Thyroid gland (tissue), 4 donors: ENCODE measurements at places on chromosomes 2 and 18.

GRCh38 chr2:197707316-197708213 lies 2.4 kb downstream of the MARS2 start:
- no peak overlapping the region for H3K4me3 ChIP-seq
- DNase-seq, result no peak
- H3K27me3 ChIP-seq, result no peaks in the 10 kb centered on the region
- no peaks in the 10 kb centered on the region for H3K36me3 ChIP-seq
- peaks cover 21% of the 10 kb centered on the region for H3K4me1 ChIP-seq

DNA sequence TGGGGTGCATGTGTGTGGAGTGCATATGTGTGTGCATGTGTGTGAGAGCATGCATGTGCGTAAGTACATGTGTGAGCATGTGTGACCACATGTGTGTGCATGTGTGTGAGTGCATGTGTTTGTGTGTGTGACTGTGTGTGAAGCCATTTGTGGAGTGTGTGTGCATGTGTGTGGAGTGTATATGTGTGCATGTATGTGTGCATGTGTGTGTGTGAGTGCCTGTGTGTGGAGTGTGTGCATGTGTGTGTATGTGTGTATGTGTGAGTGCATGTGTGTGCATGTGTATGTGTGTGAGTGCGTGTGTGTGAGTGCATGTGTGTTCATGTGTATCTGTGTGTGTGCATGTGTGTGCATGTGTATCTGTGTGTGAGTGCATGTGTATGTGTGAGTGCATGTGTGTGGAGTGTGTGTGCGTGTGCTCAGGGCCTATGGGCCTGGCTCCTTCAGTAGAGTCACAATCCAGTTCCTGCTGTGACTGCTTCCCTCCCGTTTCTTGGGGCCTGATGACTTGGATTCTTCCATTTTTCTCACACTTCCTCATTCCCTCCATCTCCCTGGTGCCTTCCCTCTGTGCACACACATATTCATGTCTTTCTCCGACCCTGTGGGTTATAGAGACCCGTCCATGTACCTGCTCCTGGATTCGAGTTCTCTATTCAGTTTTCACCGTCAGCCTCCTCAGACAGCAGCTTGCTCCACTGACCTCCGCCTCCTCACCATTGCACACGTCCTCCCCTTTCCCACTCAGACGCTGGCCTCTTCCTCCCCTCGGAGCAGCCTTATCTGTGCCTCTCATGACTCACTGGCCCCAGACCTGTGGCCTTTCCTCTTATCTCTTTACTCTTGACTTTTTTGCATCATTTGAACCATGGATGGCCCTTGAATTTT lies 25.2 kb downstream of the TOGARAM2 start:
- H3K4me3 ChIP-seq, result no peak overlapping the region
- no peaks in the 10 kb centered on the region for H3K4me1 ChIP-seq
- DNase-seq, result no peak

DNA sequence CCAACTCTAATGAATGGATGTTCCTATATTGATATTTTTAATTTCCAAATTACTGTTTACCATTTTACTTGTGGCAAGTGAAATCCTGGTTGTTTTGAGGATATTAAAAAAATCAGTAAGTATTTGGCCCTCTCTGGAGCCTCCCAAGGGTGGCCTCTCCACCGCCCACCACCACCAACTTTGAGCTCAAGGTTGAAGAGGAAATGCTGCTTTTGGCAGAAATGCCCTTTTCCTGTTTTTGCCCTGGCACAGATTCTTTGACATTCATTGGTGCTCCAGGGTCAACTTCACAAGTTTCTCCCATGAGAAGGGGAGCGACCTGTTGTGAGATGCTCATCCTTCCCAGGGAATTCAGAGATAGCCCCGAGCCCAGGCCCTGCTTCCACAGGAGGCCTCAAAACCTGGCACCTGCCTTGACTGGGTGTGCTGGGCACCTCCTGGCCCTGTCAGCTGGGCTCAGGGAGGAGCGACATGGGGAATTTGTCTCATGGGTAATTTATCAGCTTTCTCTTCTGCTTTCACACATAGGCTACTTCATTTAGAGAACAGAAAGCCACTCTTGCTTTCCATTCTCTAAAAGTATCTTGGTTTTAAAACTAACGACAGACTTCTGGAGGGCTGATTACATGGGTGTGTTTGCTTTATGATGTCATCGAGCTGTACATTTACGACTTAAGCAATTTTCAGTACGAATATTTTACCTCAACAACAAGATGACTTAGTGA lies 6.9 kb downstream of the CD8A start:
- H3K4me3 ChIP-seq, result no peak overlapping the region
- no peak overlapping the region for H3K27ac ChIP-seq
- no peaks in the 10 kb centered on the region for H3K27me3 ChIP-seq
- no peaks in the 10 kb centered on the region for H3K36me3 ChIP-seq
- peaks cover 10% of the 10 kb centered on the region for H3K4me1 ChIP-seq
- DNase-seq, result no peak

- no peaks in the 10 kb centered on the region for H3K4me1 ChIP-seq
- H3K27me3 ChIP-seq, result no peaks in the 10 kb centered on the region
- no peak for DNase-seq
- no peaks in the 10 kb centered on the region for H3K36me3 ChIP-seq
- H3K27ac ChIP-seq, result no peak overlapping the region
Measured at GRCh38 chr18:1252534-1252933, 347.9 kb downstream of the ADCYAP1 start.

GRCh38 chr2:201939453-201939941 lies 94.2 kb upstream of the FZD7 start:
- H3K4me3 ChIP-seq, result no peak overlapping the region
- no peaks in the 10 kb centered on the region for H3K36me3 ChIP-seq
- no peak overlapping the region for H3K27ac ChIP-seq
- peak; percentile 65 for DNase-seq
- peaks cover 9% of the 10 kb centered on the region for H3K4me1 ChIP-seq
- H3K27me3 ChIP-seq, result no peaks in the 10 kb centered on the region

DNA sequence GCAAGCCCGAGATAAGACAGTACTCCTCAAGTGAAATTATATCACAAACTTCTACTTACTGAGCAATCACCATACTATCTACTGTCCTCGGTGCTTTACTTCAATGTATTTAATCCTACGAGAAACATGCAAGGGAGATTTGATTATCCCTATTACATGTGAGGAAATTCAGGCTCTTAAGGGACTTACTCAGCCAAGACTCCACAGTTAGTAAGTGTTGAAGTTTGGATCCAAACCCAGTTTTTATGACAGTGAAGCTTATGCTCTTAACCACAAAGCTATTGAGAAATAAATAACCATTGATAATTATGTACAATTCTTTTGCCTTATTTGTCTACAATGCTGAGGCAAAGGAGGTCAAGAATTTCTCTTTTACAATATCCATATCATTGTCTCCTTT lies 672.9 kb upstream of the ACVR2A start:
- no peak for DNase-seq
- H3K4me3 ChIP-seq, result no peak overlapping the region
- H3K27ac ChIP-seq, result no peak overlapping the region
- H3K36me3 ChIP-seq, result no peaks in the 10 kb centered on the region
- H3K4me1 ChIP-seq, result no peaks in the 10 kb centered on the region

- DNase-seq, result no peak
- H3K27me3 ChIP-seq, result no peaks in the 10 kb centered on the region
- H3K4me3 ChIP-seq, result no peak overlapping the region
- no peak overlapping the region for H3K27ac ChIP-seq
- H3K36me3 ChIP-seq, result no peaks in the 10 kb centered on the region
Measured at GRCh38 chr2:14706201-14706600, 73.7 kb downstream of the LRATD1 start.

GRCh38 chr2:160087854-160088745 lies 25.7 kb upstream of the PLA2R1 start:
- H3K36me3 ChIP-seq, result no peaks in the 10 kb centered on the region
- no peak overlapping the region for H3K27ac ChIP-seq
- no peaks in the 10 kb centered on the region for H3K27me3 ChIP-seq
- H3K4me1 ChIP-seq, result no peaks in the 10 kb centered on the region

GRCh38 chr18:4020026-4020425 lies 435.1 kb downstream of the DLGAP1 start:
- DNase-seq, result no peak
- no peaks in the 10 kb centered on the region for H3K36me3 ChIP-seq
- H3K27me3 ChIP-seq, result no peaks in the 10 kb centered on the region
- no peaks in the 10 kb centered on the region for H3K4me1 ChIP-seq
- H3K4me3 ChIP-seq, result no peak overlapping the region
- no peak overlapping the region for H3K27ac ChIP-seq

DNA sequence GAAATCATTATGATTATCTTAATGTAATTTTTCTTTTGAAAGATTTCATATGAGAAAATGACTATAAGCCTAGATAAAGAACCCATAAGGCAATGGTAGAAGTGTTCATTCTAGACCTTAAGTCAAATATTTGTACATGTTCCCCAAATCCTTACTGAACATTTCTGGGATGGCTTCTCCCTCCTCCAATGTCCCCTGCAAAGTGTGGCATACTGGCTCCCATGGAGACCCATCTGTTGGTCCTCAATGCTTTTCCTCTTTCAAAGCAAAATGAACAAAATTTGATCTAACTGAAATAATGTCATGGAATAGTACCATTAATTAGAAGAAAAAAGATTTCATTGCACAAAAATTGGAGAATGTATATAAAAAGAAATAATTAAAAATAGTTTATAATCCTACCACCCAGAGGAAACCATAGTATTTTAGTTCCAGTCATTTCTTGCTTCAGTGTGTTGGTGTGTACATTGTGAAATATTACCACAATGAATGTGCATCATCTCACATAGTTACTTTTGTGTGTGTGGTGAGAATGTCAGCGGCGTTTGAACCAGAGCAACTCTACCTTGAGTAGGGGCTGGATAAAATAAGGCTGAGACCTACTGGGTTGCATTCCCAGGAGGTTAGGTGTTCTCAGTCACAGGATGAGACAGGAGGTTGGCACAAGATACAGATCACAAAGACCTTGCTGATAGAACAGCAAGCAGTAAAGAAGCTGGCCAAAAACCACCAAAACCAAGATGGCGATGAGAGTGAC lies 181.3 kb downstream of the UXS1 start:
- H3K4me3 ChIP-seq, result no peak overlapping the region
- no peaks in the 10 kb centered on the region for H3K4me1 ChIP-seq
- no peaks in the 10 kb centered on the region for H3K36me3 ChIP-seq
- no peak overlapping the region for H3K27ac ChIP-seq
- no peaks in the 10 kb centered on the region for H3K27me3 ChIP-seq
- DNase-seq, result no peak

DNA sequence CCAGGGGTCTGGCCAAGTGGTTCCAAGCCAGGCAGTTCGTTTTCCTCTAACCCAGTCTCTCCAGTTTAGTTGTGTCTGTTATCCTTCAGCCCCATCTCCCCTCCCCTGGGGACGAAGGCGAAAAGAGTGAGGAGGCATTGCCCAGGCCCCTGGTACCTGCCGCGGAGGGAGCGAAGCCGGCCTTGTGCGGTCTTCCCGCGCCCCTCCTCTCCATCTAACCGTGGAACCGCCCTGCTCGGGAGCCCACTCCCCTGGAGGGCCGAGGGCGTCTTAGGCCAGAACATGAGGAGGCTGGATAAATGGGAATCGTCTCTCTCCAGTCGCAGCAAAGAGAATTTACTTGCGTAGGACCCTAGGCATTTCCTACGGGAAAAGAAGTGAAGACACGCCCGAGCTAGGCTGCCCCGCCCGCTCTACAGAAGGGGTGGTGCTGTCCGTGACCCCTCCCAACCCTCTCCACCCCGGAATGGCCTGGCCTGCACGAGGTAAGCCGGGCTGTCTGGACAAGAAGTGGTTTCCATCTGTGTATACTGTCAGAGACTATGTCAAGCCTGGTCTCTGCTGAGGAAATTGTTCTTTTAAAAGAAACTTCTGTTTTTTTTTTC lies 156.2 kb downstream of the MIB1 start:
- H3K4me1 ChIP-seq, result no peaks in the 10 kb centered on the region
- DNase-seq, result no peak
- no peak overlapping the region for H3K4me3 ChIP-seq
- no peaks in the 10 kb centered on the region for H3K36me3 ChIP-seq

DNA sequence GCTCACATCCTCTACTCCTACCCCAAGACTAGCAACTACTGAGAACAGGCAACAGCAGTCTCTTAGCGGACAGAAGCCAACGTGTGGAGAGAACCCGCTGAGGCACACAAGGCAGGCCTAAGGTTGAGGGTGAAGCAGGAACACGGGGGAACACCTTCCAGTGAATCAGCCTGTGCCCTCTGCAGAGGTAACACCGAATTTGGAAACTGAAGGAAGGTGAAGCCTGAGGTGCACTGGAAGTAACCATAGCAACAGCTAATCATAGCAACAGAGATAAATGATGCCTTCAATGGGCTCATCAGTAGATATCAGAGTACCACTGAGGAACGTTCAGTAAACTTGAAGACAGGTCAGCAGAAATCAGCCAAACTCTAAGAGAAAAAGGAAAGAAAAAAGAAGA lies 43.3 kb downstream of the OSBPL1A start:
- H3K27ac ChIP-seq, result no peak overlapping the region
- no peaks in the 10 kb centered on the region for H3K36me3 ChIP-seq
- H3K27me3 ChIP-seq, result no peaks in the 10 kb centered on the region
- no peak for DNase-seq

GRCh38 chr18:49788327-49788898 lies 24.9 kb downstream of the ACAA2 start:
- H3K27me3 ChIP-seq, result no peaks in the 10 kb centered on the region
- peaks cover 10% of the 10 kb centered on the region for H3K4me1 ChIP-seq
- no peak overlapping the region for H3K4me3 ChIP-seq
- no peak overlapping the region for H3K27ac ChIP-seq
- no peak for DNase-seq

- H3K27ac ChIP-seq, result peak overlapping the region; percentile 92
- peak overlapping the region; percentile 69 for H3K4me3 ChIP-seq
- peaks cover 29% of the 10 kb centered on the region for H3K4me1 ChIP-seq
- H3K27me3 ChIP-seq, result no peaks in the 10 kb centered on the region
- no peaks in the 10 kb centered on the region for H3K36me3 ChIP-seq
Measured at GRCh38 chr18:32770666-32771168, 2.1 kb downstream of the KLHL14 start.

DNA sequence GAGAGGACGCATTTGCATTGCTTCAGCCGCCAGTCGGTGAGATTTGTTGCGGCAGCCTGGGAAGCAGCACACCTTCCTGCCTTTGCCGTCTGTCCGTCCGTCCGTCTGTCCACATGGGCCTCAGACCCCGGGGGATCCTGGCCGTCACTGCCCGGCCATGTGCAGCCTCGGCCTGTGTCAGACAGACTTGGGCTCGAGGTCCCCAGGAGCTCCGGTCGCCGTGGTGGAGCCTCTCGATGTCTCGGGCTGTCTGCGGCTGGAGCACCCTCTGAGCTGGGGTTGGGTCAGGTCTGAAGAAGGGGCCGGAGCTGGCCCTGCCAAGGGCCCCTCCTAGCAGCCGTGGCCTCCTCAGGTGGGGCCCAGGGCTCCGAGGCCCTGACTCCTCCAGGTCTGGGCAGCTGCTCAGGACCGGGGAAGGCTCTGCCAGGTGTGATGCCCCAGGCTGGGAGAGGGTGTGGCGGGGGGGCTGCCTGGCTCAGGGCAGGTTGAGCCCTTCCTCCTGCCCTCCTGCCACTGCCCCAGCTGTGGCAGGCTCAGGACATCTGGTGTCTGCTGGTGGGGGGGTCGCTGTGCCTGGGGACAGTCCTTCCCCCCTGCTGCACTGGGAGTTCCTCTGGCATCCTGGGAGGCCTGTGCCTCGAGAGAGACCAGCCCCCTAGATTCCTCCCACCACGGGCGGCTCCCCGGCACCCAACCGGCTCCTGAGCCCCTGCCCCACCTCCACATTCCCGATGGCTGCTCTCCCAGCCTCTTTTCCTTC lies 11.8 kb downstream of the NEU4 start:
- no peaks in the 10 kb centered on the region for H3K27me3 ChIP-seq
- no peaks in the 10 kb centered on the region for H3K4me1 ChIP-seq
- DNase-seq, result no peak
- H3K36me3 ChIP-seq, result no peaks in the 10 kb centered on the region
- H3K27ac ChIP-seq, result no peak overlapping the region
